ENCODE measurements at places on chromosomes 1 and 21.

GRCh38 chr1:242811092-242811840 is 286.8 kb upstream of the PLD5 start:
- no peak for DNase-seq

DNA sequence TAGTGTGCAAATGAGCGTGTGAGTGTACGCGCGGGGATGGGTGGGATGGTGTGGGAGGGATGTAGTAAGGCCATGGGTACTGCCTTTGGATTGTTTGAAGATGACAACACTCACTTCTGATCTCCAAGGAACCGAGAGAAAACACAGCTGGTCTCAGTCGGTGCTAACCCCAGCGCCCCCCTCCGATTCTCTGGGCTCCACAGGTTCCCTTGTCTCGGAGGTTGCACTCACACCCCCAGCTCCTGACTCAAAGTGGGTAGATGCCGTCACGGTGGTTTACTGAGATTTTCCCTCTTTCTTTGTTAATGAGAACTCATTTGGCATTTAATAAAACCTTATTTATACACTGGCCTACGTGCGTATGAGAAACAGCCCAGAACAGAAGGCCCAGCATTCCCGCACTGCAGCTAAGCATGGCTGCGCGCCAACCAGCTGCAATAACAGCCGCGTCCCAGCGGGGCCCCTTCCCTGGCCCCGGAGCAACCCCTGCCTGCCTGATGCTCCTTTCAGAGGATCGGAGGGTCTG is 25.8 kb downstream of the ABCA4 start:
- DNase-seq, result peak; percentile 91

GRCh38 chr21:45327441-45328197 is 39.9 kb upstream of the POFUT2 start:
- peak; percentile 19 for DNase-seq

- DNase-seq, result no peak
Observed at GRCh38 chr1:180234369-180235076, 4.5 kb downstream of the LHX4 start.

DNA sequence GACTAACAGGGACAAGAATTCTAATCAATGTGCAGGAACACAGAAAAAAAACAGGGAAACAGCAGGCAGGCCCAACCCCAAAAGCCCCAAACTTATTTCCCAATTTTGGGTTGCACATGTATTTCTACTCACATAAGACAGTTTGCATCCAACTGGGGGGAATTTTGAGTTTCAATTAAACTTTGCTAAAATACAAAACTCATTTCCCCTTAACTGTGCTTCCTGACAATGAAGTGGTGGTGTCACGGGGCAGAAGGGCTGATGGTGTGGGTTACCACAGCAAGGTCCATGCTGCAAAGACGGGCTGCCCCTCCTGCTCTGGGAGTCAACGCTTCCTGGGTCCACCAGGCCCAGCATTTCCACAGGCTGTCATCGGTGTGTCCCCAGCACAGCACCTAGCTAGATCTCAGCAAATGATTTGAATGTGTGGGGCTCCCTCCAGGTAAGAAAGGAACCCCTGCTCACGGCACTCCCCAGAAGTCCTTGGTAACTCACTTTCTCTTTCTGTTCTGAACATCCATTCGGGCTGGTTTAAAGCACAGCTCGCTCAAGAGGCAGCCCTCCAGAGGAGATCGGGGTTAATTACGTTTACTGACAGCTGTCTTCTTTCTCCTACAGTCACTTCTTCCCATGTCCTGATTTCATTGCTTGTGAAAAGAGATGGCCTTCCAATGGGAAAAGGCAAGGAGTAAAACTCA is 27.4 kb downstream of the HIVEP3 start:
- no peak for DNase-seq

GRCh38 chr1:174114788-174115448 is 44.4 kb upstream of the RABGAP1L start:
- DNase-seq, result no peak
